IgD-negative memory B cell (primary cell): ENCODE measurements at places on chromosomes 1 and 21. TPM values are rescaled to one million over a fixed set of nuclear protein-coding genes. Genes with fewer than 3 reads are reported as not detected.

Gene SPRR2G
- polyA plus RNA-seq, result not detected

Gene NT5C1A
- polyA plus RNA-seq, result not detected

Gene MIXL1
- polyA plus RNA-seq, result 1.6 TPM

Gene ATG4C
- polyA plus RNA-seq, result 29.1 TPM

Gene DEPDC1
- polyA plus RNA-seq, result 0.29 TPM

Gene POTED
- not detected for polyA plus RNA-seq

Gene LHX8
- polyA plus RNA-seq, result not detected

Gene RNU1-4
- polyA plus RNA-seq, result not detected

Gene TMEM240
- polyA plus RNA-seq, result not detected

Gene SPATA46
- polyA plus RNA-seq, result not detected

Gene NES
- polyA plus RNA-seq, result not detected

Gene DCLRE1B
- polyA plus RNA-seq, result 3.6 TPM

Gene KIF26B
- polyA plus RNA-seq, result 0.29 TPM

Gene PROK1
- not detected for polyA plus RNA-seq

Gene LIN28A
- polyA plus RNA-seq, result not detected

Gene IL20
- polyA plus RNA-seq, result not detected

Gene NPPB
- not detected for polyA plus RNA-seq

Gene CD52
- 10,525 TPM for polyA plus RNA-seq

Gene HSD3B1
- not detected for polyA plus RNA-seq

Gene CHRM3
- not detected for polyA plus RNA-seq

Gene ZNF593OS
- 0.61 TPM for polyA plus RNA-seq

Gene MAP10
- 1.3 TPM for polyA plus RNA-seq

Gene TMEM200B
- 0.33 TPM for polyA plus RNA-seq

Gene GJA5
- not detected for polyA plus RNA-seq

Gene NDUFS2
- 71.3 TPM for polyA plus RNA-seq

Gene UBE2U
- not detected for polyA plus RNA-seq

Gene DISP3
- polyA plus RNA-seq, result not detected

Gene OR2G6
- not detected for polyA plus RNA-seq

Gene TRIM63
- not detected for polyA plus RNA-seq
